RWPE1 (cell line): ENCODE measurements at places on chromosomes 11 and 22.
A peak's percentile ranks its signal among the peaks of the same experiment; 100 is the strongest.

- DNase-seq, result peak; percentile 48
Observed at GRCh38 chr11:36447947-36448346, 62.1 kb downstream of the TRAF6 start.

DNA sequence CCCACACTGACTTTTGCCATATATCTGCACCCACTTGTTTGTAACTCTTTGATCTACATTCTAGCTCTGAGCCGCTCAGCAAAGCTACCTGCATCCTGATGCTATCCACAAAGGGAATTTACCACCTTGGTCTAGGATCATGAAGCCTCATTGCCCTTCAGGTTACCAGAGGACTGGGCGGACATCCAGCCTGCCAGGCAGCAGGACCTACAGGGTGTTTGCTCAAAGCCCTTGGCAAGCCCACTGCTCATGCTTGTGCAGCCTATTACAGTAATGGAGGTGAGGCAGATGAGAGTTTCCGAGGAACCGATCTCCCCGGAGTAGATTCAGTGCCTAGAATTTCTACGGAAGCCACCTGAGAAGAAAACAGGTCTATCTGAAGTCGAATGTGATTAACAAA lies 417.2 kb downstream of the OPCML start:
- DNase-seq, result no peak

DNA sequence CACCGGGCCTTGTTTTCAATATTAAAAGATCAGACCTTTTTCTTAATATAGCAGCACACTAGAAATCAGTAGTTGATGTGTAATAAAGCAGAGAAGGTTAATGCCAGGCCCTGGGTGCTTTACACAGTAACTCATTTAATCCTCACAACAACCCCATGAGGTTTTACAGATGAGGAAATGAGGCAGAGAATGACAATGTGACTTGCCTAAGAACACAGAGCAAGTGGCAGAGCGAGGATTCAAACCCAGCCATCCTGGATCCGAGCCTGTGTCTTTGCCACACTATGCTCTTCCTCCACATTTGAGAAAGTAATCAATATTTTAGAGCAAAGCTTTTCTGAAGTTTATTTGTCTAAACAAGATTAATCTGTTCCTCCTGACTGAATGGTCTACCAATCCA lies 7.2 kb downstream of the JAML start:
- no peak for DNase-seq

GRCh38 chr11:1235306-1235900 lies 12.5 kb downstream of the MUC5B start:
- no peak for DNase-seq

- DNase-seq, result no peak
Observed at GRCh38 chr11:64148917-64149617, 16.8 kb downstream of the MACROD1 start.

- no peak for DNase-seq
Observed at GRCh38 chr11:85572056-85572455, 55.1 kb downstream of the DLG2 start.

DNA sequence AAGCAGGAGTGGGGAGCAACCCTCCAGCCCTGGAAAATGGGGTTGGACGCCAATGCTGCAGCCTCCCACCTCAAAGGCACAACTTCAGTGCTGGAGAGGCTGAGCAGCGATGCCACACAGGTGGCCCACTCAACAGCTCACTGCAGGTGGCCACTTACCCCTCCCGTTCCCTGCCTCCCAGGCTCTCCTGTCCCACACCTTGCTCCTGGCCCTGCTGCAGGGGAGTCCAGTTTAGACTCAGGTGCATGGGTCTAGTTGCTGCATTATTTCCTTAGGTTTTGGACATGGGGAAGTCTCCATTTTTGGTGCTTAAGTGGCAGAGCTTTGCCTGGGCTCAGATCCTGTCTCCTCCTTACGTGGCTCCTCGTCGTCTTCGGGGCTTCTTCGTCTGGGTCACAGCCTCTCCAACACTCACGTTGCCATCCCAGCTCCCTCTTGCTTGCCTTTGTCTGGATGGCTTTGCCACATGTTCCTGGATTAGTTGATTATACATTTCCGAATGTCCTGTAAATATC lies 898.3 kb downstream of the BRD1 start:
- DNase-seq, result no peak

GRCh38 chr11:83819931-83820549 lies 533.9 kb upstream of the CCDC90B start:
- peak; percentile 64 for DNase-seq

- DNase-seq, result no peak
Observed at GRCh38 chr11:128397362-128397761, 190.0 kb downstream of the ETS1 start.
